ENCODE measurements at places on chromosomes 5 and 9.

- no peak for DNase-seq
Measured at GRCh38 chr5:66891184-66891925, 295.2 kb downstream of the MAST4 start.

DNA sequence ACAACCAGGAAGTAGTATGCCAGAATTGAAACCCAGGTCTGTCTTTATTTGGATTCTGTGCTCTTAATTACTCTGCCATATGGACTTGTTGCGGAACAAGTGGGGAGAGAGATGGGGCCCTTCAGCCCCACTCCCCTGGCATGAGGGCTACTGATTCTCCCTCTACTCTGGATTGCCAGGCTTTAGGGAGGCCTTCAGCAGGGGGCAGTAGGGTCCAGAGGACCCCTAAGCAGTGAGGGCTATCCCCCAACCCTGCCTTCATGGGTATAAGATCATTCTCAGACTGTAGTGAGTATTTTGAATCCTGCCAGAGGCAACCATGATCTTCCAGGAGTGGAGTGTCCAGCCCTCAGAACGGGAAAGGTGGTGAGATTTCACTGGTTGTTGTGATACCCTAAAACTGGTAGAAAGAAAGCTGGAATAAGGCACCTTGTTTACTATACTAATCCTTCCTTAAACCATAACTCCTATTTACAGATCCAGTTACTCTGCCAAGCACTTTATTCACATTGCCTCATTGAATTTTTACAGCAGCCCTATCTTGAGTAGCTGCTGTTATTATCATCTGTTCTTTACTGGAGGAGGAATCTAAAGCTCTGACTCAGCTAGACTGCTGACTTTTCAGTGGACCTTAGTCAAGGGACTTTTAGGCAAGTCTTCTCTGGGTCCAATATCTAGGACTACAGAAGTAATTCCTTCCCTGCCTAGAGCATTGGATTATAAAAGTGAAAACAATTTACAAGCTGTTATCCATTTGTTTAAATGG is 31.3 kb upstream of the LARP1 start:
- no peak for DNase-seq

GRCh38 chr5:170078458-170078857 is 27.2 kb upstream of the FOXI1 start:
- DNase-seq = no peak

GRCh38 chr9:126131066-126132010 is 195.3 kb upstream of the MVB12B start:
- DNase-seq = no peak

- DNase-seq = no peak
Measured at GRCh38 chr5:157677931-157678330, 6.6 kb downstream of the C5orf52 start.

GRCh38 chr9:134340475-134341160 is 14.4 kb downstream of the RXRA start:
- DNase-seq = no peak

- DNase-seq = no peak
Measured at GRCh38 chr5:168946363-168946762, 354.6 kb downstream of the SLIT3 start.

DNA sequence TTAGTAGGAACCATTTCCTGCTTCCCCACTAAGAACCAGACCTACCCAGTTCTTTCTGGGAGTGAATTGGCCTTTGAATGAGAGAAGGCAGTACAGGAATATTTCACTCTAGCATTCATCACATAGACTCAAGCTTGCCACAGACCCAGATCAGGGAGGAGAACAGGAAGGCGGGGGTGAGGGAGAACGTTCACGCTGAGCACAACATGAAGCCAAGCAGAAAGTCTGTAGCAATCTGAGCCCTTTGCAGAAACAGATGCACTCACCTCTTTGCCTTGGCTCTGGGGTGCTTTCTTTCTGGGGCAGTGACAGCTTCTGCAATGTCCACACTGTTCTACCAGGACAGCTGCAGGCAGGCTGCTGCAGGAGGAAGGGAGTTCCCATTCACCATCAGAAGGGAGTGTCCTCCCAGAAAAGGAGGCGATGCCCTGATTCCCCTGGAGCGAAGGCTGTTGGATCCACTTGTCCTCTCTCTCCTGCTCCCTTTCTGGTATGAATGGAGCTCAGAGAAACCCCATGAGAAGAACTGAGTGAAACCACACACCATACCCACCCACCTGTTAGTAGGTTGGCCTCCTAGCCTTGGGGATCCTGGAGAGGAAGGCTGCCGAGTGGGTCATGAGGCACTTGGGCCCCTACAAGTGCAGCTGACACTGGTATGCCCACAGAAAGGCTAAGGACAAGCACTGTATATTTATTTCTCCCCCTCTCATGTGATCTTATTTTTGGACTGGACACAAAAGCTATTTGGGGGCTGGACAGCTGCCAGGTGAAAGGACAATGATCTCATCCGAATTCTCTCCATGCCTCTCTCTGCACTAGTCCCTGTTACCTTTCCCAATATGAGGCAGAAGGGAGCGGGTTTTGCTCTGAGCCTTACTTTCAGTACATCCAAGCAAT is 11.7 kb upstream of the FGF1 start:
- no peak for DNase-seq

DNA sequence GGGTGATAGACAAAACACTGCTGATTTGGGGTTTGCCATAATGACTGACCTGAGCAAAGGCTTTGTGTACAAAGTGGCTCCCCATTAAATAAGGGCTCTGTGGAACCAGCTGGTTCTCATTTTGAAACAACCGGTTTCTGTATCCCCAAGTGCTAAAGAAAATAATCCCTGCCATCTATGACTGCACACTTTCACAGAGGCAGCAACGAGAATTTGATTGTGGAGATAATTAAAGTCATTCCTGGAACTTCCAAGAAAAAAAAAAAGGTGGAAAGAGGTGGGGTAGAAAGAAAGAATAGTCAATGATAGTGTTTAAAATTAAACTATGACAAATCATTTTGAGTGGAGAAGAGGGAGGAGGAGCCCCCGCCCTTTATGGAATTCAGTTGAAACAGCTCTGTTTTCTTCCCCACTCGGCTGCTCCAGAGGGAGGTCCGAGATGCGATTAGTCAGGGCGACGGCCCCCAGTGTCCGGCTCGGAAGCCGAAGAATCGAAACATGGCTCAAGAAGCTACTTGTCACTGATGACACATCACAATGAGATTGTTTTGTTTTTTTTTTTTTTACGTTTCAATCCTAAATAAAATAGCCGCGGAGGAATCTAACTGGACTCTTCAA is 38.4 kb downstream of the EBF1 start:
- no peak for DNase-seq

DNA sequence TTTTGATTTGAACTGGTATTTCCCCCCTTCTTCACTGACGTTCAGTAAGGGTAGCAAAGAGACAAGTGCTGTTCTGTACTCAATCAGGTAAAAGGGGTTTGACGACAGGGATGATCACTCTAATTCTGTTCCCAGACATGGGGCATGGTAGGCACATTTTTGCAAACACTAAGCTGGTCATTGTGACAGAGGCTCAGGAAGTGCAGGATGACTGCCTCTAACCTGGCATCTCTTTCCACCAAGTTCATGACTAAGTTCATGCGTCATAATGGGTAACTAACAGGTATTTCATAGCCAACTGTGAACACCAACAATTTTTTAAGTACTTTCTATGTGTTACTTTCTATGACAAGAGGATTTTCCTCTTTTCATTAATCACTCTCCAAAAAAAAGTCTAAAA is 166.5 kb downstream of the MAPKAP1 start:
- DNase-seq = no peak

- no peak for DNase-seq
Measured at GRCh38 chr9:110041452-110041851, 166.5 kb downstream of the C9orf152 start.

DNA sequence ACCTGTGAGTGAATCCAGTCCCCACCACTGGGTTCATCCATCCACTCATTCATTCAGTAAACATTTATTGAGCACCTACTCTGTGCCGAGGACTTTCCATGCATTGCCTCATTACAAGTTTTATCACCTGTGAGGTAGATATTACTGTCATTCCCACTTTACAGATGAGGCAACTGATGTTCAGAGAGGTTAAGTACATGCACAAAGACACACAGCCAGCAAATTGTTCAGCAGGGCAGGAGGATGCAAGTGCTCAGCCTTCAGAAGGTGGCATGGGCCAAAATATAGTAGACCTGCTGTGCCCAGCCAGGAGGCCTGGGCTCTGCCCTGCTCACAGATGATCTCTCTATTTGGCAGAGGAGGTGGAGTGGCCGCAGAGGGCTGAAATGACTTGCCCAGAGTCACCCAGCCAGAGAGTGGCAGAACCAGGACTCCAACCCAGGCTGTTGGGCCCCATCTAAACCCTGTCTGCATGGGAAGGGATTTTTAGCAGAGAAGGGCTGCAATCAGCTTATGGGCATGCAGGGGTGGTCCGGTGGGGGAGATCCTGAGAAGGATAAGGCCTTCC is 7.6 kb upstream of the NEURL1B start:
- DNase-seq = no peak

DNA sequence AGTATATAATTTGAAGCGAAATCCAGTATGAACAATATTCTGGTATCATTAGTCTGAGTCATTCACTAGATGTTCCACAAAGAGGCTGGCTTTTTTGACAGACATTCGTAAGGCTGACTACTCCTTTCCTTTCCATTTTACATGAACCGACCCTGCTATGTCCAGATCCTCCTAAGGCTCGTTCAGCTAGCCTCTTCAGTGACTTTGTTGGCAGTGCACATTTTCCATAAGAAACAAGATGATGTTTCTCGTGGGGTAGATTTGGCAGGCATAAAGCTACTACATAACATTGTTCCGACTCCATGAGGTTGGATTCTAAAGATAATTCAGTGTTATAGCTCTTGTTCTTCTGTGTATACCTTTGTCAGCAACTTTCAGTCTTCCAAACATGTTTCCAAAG is 49.0 kb downstream of the ZNF462 start:
- DNase-seq = no peak

- no peak for DNase-seq
Measured at GRCh38 chr9:107488375-107489143, 1.0 kb downstream of the KLF4 start.

All from NCI-H2107 (cell line).